Activated effector memory CD4-positive, alpha-beta T cell treated with Interleukin-2 at 50 U/mL for 16 hours (primary cell): ENCODE measurements at places on chromosomes 11 and 22.

DNA sequence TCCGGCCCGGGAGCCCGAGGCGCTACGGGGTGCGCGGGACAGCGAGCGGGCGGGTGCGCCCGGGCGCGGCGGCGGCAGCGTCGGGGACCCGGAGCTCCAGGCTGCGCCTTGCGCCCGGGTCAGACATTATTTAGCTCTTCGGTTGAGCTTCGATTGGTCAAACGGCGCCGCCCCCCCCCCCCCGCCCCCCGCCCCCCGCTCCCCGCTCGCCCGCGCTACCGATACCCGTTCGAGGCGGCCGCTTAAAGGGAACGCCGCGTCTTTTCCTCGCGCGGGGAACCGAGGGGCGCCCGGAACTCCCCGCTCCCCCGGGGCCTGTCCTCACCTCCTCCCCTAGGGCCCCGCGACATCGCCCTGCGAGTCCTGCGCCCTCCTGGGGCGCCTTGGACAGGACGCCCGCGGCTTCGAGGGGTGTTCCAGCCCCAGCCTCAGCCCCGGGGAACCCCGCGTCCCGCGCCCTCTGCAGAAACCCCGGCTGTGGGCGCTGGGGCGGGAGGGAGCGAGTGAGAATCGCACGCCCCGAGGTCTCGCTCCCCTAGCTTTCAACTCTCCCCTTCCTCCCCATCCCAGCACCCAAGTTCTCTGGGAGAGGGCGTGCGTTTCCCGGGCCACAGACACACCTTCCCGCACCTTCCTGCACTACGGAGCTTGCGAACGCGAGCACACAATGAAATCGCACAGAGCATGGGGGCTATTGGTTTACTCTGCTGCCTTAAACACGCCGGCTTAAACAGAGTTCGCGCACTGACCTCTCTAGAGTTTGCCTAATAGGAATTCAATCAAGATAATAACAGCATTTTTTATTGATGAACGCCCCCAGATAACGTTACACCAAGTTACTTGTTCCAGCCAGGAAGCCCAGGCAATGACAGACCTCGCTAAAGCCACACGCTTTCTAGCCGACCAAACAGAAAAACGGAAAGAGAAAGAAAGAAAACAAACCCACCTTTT, at the start of gene BDNF:
BDNF (minus strand) TSS at position 105 of the 951 bp plus-strand sequence. CDS start 41,891 bp downstream, outside the sequence.
- DNase-seq = no peak

DNA sequence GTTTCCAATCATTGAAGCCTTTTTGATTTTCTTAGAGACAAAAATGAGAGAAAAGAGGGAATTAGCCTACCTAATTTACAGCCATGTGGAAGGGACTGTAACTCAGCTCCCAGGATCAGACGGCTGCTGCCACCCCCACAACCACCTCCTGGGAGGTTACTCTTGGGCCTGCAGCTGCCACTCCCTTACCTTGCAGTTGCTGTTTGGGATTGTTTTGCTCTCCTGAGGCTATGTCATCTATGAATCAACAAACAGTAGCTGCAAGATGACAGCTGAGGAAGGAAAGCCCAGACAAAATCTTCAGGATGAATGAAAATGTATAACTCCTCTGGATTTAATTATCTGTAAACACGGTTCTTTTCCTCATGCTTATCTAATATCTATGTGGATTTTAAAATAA, 28.0 kb upstream of the ZC3H12C start:
- no peak for DNase-seq

DNA sequence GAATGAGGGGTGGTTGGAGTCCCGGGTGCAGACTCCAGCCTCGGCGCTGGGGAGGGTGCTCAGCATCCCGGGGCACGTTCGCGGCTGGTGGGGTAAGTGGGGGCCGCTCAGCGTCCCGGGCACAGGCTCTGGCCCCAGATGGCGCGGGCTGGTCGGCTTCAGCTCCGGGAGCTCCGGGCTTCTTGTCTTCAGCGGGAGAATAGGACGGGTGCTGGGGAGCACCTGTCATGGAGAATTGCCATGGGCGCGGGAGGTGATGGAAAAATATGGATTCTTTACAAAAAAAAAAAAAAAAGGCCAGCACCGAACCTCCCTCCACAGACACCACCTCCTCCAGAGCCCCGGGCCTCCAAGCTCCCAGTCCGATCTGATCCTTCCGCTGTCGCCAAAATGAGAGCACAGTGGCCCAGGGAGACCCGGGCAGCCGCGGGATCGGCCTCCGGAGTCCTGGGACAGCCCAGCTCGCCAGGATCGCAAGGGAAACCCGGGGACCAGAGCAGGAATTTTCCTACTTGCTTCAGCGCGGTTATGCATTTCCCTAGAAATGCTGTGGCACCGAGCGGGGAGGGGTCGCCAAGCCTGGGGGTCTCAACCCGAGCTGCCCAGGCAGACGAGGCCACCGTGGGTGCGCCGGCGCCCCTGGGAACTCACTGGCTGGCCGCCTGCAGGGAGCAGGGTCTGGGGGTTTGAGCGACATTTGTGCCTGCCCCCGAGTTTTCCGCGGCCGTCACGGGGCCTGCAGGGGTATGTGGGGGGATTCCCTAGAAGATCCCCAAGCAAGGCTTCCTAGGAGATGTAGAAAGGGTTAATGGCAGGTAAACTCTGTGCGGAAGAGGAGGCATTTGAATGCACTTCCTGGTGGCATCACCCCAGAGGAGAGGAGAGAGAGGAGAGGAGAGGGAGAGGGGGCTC, 1336.9 kb downstream of the BRD1 start:
- no peak for DNase-seq

GRCh38 chr11:116314006-116314405, 458.8 kb downstream of the BUD13 start:
- DNase-seq = no peak

- no peak for DNase-seq
These were observed 2.3 kb downstream of the NARS2 start for GRCh38 chr11:78572394-78572793.

DNA sequence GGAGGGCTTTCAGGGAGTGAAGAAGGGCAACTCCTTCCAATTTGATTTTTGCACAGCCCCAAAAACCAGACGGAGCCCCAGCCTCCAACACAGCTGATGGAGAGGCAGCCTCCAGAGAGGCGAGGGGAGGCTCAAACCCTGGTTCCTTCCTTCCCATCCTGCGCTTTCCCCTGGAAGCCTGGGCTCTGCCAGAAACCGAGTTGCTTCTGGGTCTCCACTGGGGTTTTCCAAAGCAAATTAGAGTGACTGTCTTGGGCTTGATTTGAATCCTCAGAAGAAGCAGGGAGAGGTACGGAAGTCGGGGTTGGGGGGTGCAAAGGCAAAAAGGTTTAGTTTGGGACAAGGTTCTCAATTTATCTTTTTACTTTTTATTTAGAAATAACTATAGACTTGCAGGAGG, 129.2 kb downstream of the MPPED1 start:
- no peak for DNase-seq

DNA sequence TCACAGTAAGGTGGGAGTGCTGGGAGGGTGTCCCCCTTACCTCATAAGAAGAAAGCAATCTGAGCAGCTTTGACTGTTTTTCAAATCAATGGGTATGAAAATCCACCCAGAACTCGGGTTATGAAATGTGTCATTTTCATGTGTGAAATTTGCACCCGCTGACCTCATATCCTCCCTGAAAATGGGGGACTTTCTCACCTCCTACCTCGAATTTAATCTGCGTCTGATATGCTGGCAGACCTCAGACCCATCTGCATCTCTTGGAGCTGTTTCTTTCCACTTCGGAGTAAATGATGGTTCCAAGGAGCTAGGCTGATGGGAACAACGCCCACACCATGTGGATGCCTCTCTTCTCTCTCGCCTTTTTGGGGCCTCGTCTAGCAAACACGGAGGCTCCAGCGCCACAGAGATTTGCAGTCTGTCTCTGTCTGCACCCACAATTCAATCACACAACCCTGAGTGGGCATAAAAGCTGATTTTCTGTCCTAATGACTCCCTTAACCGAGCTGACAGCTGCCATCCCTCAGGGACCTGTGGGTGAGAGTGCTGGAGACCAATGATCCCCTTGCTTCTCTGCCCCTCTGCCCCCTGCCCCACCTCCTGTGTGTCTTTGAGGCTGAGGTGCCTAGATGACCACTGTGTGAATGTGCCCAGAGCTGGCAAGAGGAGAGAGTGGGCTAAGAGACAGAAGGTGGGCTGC, 71.0 kb downstream of the TRIM29 start:
- no peak for DNase-seq

DNA sequence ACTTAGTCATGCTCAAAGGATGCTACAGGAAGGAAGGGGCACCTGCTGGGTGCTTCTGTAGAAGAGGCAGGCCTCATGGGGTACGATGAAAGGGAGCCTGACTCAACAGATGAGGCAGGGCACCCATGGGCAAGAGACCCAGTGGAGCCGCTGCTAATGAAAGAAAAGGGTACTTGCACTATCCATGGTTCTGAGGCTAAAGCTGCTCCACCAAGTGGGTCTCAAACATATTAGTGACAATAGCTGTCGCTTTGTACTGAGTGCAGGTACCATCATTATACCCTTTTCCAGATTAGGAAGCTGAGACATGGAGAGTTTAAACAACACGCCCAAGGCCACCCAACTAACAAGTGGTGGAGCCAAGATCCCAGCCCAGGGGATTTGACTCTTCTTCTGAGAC, 127.5 kb upstream of the SERPIND1 start:
- DNase-seq = no peak

DNA sequence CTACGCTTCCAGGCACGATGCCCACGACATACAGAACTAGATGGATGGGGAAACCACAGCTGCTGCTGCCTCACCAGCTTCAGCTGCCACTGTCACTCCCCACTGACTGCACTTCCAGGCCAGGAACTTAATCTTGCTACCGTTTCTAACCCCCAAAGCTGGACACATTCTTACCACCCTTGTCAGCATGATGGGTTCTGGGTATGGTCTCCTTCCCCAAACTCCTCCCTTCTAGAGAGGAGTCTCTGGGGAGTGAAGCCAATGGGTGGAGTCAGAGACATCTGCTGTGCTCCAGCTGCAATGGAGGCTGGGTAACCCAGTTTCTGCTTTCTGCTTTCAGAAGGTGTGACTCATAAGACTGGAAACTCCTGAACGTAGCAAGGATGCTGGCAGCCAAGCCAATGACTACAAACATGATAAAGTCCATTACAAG, 87.0 kb upstream of the THY1 start:
- no peak for DNase-seq

DNA sequence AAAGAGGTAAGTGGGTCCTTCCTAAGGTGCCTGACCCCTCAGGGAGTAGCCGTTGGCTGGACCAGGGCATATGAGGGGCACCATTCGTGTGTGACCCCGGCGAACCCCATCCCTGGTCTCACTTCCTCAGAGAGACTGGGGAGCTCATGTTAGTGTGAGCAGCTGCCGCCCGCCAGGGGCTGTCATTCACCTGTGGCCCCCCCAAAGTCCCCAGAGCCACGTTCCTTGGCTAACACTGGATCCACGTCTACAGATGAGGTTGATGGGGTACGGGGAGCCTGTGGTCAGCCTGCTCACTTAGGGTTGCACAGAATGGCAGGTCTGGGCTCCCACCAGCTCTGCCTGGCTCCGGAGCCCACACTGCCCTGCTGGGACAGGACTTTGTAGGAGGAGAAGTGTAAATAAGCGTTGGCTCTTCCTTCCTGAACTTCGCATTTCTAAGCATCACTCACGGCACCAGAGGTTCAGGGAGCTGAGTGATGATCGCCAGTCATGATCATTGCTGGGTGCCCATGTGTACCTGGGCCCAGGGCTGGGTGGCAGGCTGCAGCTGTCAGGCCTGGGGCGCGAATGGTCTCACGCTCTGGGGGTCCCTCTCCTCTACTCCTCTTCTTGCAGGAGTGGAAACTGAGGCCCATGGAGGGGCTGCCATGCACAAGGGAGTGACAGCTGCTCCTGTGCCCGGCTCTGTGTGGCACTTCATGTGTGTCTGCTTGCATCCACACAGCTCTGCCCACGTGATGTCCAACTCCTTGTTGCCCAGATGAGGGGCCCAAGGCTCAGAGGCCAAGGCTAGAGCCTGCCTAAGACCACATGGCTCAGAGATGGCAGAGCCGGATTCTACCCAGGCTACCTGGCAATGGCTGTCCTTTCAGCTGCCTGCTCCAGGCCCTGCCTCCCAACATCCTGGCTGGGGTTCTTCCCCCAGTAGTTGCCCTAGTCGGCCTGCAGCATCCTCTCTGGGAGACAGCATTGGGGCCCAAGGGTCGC, 11.1 kb downstream of the TTC38 start:
- DNase-seq = no peak

- DNase-seq = no peak
These were observed 43.8 kb downstream of the KCNQ1OT1 start for GRCh38 chr11:2655834-2656622.

- DNase-seq = no peak
These were observed 19.5 kb upstream of the P2RY6 start for GRCh38 chr11:73252577-73253191.

DNA sequence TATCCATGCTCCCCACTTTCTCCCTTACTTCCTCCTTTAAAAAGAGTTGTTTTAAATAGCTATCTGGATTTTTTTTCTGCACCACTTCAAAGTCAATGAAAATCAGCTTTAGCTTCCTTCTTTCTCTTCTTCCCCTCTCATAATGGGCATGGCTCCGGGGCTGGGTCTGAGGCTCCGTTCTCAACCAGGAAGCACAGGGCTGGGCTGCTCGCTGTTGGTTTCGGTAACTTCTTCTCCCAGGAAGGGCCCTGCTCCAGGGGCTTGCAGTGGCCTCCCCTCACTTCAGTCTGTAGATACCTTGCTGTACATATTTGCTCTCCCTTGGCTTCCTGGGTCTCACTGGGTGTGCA, 23.8 kb downstream of the MICAL2 start:
- no peak for DNase-seq

GRCh38 chr11:77159937-77160495, 32.0 kb downstream of the MYO7A start:
- DNase-seq = no peak

DNA sequence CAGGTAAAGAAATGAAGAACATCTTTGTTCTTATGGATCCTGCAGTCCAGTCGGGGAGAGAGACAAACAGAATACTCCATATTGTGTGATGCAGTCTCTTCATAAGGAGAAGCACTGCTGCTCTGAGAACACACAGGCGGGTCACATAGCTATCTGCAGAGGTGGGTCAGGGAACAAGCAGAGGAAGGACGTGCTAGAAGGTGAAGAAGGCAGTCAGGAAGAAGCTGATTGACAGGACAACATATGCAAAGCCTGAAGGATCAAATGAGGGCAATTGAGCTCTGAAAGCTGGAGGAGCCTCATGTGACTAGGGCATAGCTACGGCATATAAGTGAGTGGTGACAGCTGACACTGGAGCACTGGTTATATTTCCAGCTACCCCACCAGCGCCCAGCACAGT, 122.5 kb downstream of the OPCML start:
- no peak for DNase-seq

- DNase-seq = no peak
These were observed 104.6 kb upstream of the FGF3 start for GRCh38 chr11:69923641-69924307.

GRCh38 chr11:44755556-44756523, 29.1 kb downstream of the TSPAN18 start:
- no peak for DNase-seq

DNA sequence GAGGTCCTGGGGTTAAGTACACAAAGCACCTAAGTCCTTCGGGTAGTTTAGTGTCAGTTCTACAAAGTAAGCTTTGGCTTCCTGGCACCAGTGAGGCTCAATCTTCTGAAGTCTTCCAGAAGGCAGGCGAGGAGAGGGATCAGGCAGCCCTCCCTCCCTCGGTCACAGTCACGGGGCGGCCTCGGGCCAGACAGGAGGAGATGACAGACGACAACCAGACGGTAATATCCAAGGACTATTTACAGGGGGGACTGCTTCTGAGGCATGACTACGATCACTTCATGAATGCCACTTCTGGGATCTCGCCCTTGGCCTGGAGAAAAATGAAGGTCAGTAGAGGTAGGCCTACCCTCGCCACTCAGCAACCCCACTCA, 383 bp upstream of the TMEM223 start:
- DNase-seq = no peak

GRCh38 chr11:116928102-116928777, 90.8 kb upstream of the APOA1 start:
- DNase-seq = no peak
